ENCODE measurements at places on chromosomes 3 and 15.

DNA sequence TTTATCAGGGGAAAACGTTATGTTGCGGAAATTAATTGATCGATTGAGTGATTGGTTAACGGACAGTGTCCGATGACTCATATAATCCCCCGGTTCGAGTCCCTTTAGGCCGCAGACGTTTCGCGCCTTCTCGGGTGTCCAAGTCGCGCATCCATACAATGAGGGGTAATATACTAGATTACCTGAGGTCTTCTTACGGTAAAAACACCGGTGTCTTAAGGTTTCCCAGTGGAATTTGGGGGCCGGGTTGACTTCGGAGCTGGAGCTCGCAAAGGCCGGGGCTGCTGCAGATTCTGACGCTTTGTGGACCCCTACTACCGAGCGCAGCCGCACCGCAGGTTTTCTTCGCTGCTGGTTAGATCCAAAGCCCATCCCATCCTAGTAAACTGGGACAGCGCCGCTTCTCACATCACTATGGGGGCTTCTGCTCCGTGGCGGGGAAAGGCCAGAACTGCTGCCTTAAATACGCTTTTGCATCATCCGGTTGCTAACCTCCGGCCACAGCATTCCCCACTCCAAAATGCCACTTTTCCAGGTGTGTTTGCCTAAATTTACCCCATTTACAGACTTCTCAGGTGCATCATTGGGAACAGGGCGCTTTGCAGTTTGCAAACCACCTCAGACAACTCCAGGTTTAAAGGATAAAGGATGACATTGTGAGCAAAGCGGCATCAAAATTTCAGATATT lies 858 bp upstream of the SACM1L start:
- H3K27ac ChIP-seq: peak overlapping the region; percentile 99
- peaks cover 41% of the 10 kb centered on the region for H3K4me1 ChIP-seq

- H3K27me3 ChIP-seq: peaks cover 48% of the 10 kb centered on the region
- H3K4me3 ChIP-seq: peak overlapping the region; percentile 66
- peak; percentile 25 for DNase-seq
- no peaks in the 10 kb centered on the region for H3K36me3 ChIP-seq
- H3K4me1 ChIP-seq: peaks cover 38% of the 10 kb centered on the region
Measured at GRCh38 chr3:32821686-32822296, 4.0 kb downstream of the TRIM71 start.

- no peak overlapping the region for H3K27ac ChIP-seq
- no peaks in the 10 kb centered on the region for H3K27me3 ChIP-seq
- H3K4me3 ChIP-seq: no peak overlapping the region
- H3K36me3 ChIP-seq: no peaks in the 10 kb centered on the region
- H3K4me1 ChIP-seq: no peaks in the 10 kb centered on the region
- no peak for DNase-seq
Measured at GRCh38 chr3:126304704-126305103, 52.5 kb downstream of the KLF15 start.

- H3K27me3 ChIP-seq: no peaks in the 10 kb centered on the region
- peaks cover 24% of the 10 kb centered on the region for H3K4me1 ChIP-seq
- peaks cover 8% of the 10 kb centered on the region for H3K36me3 ChIP-seq
Measured at GRCh38 chr3:41247055-41248004, 48.0 kb downstream of the CTNNB1 start.

GRCh38 chr3:28699283-28699682 lies 350.7 kb upstream of the AZI2 start:
- no peaks in the 10 kb centered on the region for H3K27me3 ChIP-seq
- no peak overlapping the region for H3K4me3 ChIP-seq
- H3K27ac ChIP-seq: no peak overlapping the region

GRCh38 chr3:128760042-128760441 lies 34.1 kb downstream of the RAB7A start:
- no peak overlapping the region for H3K4me3 ChIP-seq
- H3K36me3 ChIP-seq: peaks cover 25% of the 10 kb centered on the region
- H3K27me3 ChIP-seq: no peaks in the 10 kb centered on the region
- peaks cover 2% of the 10 kb centered on the region for H3K4me1 ChIP-seq
- no peak overlapping the region for H3K27ac ChIP-seq

GRCh38 chr15:29263289-29263688 lies 6.3 kb downstream of the NSMCE3 start:
- H3K27ac ChIP-seq: no peak overlapping the region
- peaks cover 21% of the 10 kb centered on the region for H3K4me1 ChIP-seq
- DNase-seq: no peak
- no peaks in the 10 kb centered on the region for H3K36me3 ChIP-seq

GRCh38 chr3:123632161-123632655 lies 47.4 kb upstream of the HACD2 start:
- no peak overlapping the region for H3K4me3 ChIP-seq
- H3K36me3 ChIP-seq: peaks cover 12% of the 10 kb centered on the region

DNA sequence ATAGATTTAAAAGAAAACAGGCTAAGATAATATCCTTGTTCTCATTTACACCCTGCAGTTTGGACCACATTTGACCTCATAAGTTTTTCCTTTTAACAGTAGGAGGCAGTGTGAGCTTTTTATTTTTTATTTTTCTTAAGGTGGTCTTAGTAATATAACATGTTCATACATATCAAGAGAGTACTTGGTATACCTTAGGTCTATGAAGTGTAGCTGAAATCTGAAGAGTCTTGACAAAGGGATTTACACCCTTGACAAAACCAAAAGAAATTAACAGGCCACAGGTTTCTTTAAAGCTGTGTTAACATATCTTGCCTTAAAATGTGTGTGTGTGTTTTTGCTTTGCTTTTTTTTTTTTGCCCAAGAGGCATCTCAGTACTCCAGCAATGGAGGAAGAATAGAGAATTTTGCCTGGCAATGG lies 3.2 kb downstream of the RAP2B start:
- peaks cover 4% of the 10 kb centered on the region for H3K36me3 ChIP-seq
- H3K27me3 ChIP-seq: peaks cover 2% of the 10 kb centered on the region
- H3K4me1 ChIP-seq: peaks cover 36% of the 10 kb centered on the region
- DNase-seq: no peak

- no peak overlapping the region for H3K4me3 ChIP-seq
- H3K27ac ChIP-seq: no peak overlapping the region
- H3K27me3 ChIP-seq: no peaks in the 10 kb centered on the region
- DNase-seq: no peak
- H3K4me1 ChIP-seq: no peaks in the 10 kb centered on the region
Measured at GRCh38 chr15:26736502-26737248, 36.2 kb downstream of the GABRB3 start.

DNA sequence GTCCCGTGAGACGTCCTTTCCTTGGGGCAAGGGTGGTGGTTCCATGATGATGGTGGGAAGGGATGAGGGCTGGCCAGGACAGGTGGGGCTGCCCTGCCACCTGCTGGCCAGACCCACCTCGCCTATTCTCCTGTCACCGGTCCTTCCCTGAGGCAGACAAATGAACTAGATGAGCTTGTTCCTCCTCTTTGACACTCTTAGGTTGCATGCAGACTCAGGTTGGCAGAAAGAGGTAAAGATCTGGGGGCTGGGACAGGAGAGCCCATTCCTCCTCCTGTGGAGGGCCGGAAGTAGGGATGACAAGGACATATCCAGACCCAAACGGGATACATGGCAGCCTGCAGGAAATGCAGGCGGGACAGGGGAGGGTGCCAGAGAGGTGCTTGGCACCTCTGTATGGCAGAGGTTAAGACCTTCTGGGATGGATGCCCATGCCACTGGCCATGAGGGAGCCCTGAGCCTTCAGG lies 38.6 kb downstream of the ACSBG1 start:
- H3K27ac ChIP-seq: no peak overlapping the region
- no peaks in the 10 kb centered on the region for H3K36me3 ChIP-seq
- no peak for DNase-seq
- no peak overlapping the region for H3K4me3 ChIP-seq
- H3K4me1 ChIP-seq: no peaks in the 10 kb centered on the region

GRCh38 chr15:77804210-77804609 lies 171.5 kb upstream of the LINGO1 start:
- no peaks in the 10 kb centered on the region for H3K36me3 ChIP-seq
- peaks cover 13% of the 10 kb centered on the region for H3K4me1 ChIP-seq
- H3K4me3 ChIP-seq: no peak overlapping the region
- no peak overlapping the region for H3K27ac ChIP-seq
- no peaks in the 10 kb centered on the region for H3K27me3 ChIP-seq

DNA sequence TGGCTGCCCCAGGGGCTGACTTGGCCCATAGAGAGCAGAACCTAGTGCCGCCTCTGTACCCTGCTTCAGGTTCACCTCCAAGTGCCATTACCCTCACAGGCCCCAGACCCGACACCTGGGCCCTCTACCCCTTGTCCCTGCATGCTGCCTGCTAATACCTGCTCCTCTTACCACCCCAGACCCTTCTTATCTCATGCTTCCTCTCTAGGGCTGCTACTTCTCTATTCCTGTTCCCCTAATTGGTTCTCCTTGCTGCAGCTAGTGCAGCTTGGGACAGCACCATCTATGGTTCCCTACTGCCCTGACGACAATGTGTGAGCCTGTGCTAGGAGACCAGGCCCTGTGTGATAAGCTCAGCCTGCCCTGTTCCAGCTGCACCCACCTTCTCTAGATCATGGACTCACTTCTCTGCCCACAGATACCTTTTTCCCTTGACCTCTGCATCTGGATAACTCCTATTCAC lies 15.3 kb downstream of the HDAC11 start:
- H3K4me1 ChIP-seq: peaks cover 2% of the 10 kb centered on the region
- DNase-seq: no peak
- no peak overlapping the region for H3K27ac ChIP-seq
- H3K36me3 ChIP-seq: peaks cover 7% of the 10 kb centered on the region

- no peaks in the 10 kb centered on the region for H3K4me1 ChIP-seq
- no peak overlapping the region for H3K4me3 ChIP-seq
- H3K27ac ChIP-seq: no peak overlapping the region
- H3K36me3 ChIP-seq: peaks cover 20% of the 10 kb centered on the region
- no peaks in the 10 kb centered on the region for H3K27me3 ChIP-seq
Measured at GRCh38 chr15:28944696-28945300, 59.0 kb downstream of the APBA2 start.

GRCh38 chr15:69114331-69114928 lies 46.0 kb upstream of the GLCE start:
- no peak overlapping the region for H3K27ac ChIP-seq
- H3K4me3 ChIP-seq: no peak overlapping the region
- H3K4me1 ChIP-seq: peaks cover 31% of the 10 kb centered on the region
- no peaks in the 10 kb centered on the region for H3K36me3 ChIP-seq
- H3K27me3 ChIP-seq: peaks cover 18% of the 10 kb centered on the region

DNA sequence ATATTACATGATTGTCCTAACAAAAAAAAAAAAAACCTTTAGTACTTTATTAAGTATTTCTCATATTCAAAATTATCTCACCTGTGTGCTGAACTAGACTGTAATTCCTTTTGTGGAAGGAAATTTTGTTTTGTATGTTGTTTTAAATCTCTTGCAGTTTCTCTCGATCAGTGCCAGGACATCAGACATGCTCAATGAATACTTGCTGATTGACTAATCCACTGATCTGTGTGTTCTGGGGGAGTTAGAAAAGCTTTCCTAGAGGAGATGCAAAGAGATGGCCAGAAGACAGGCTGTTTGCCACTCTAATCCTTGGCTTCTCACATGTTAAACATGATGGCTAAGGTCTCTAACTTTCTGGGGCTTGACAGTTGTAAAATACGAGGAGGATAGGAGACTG lies 233.3 kb upstream of the NR2E3 start:
- peaks cover 3% of the 10 kb centered on the region for H3K27me3 ChIP-seq
- peaks cover 3% of the 10 kb centered on the region for H3K36me3 ChIP-seq
- no peak overlapping the region for H3K4me3 ChIP-seq
- peak overlapping the region; percentile 35 for H3K27ac ChIP-seq

DNA sequence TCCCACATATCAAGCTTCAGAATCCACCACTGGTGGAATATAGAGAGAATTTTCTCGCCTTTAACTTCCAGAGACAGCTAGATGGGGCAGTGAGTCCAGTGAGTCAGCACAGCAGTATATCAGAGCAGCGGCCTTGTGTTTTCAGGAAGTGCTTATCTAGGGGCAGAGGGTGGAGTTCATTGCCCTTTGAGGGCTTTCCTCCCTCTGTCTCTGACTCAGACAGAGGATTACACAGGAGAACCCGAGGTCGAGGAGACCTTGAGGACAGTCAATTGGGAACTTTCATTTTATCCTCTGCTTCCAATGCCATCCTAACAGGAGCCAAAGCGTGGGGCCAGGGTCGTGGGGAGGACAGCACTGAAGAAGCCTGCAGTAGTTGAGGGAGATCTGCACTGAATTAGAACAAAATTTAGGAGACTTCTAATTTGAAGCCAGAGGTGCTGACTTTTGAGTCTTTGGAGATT lies 109.6 kb upstream of the UMPS start:
- H3K36me3 ChIP-seq: peaks cover 10% of the 10 kb centered on the region
- DNase-seq: no peak
- no peak overlapping the region for H3K4me3 ChIP-seq
- no peak overlapping the region for H3K27ac ChIP-seq
- no peaks in the 10 kb centered on the region for H3K27me3 ChIP-seq

GRCh38 chr15:33278816-33279612 lies 31.8 kb upstream of the RYR3 start:
- H3K27me3 ChIP-seq: peaks cover 4% of the 10 kb centered on the region
- H3K27ac ChIP-seq: no peak overlapping the region
- H3K36me3 ChIP-seq: no peaks in the 10 kb centered on the region
- H3K4me3 ChIP-seq: no peak overlapping the region
- DNase-seq: no peak

GRCh38 chr15:93562395-93563123 lies 473.5 kb upstream of the RGMA start:
- H3K4me3 ChIP-seq: no peak overlapping the region
- peaks cover 48% of the 10 kb centered on the region for H3K27me3 ChIP-seq
- DNase-seq: no peak
- H3K4me1 ChIP-seq: no peaks in the 10 kb centered on the region
- H3K27ac ChIP-seq: no peak overlapping the region
- no peaks in the 10 kb centered on the region for H3K36me3 ChIP-seq

- no peak overlapping the region for H3K4me3 ChIP-seq
- peaks cover 37% of the 10 kb centered on the region for H3K27me3 ChIP-seq
- H3K27ac ChIP-seq: no peak overlapping the region
Measured at GRCh38 chr3:134929976-134930375, 134.9 kb downstream of the EPHB1 start.

GRCh38 chr3:47347217-47347801 lies 33.5 kb upstream of the PTPN23 start:
- no peak overlapping the region for H3K27ac ChIP-seq
- peaks cover 13% of the 10 kb centered on the region for H3K36me3 ChIP-seq
- no peak for DNase-seq
- H3K4me1 ChIP-seq: no peaks in the 10 kb centered on the region

All from mesothelial cell of epicardium (in vitro differentiated cells).